ENCODE measurements at places on chromosomes 3 and 15.

DNA sequence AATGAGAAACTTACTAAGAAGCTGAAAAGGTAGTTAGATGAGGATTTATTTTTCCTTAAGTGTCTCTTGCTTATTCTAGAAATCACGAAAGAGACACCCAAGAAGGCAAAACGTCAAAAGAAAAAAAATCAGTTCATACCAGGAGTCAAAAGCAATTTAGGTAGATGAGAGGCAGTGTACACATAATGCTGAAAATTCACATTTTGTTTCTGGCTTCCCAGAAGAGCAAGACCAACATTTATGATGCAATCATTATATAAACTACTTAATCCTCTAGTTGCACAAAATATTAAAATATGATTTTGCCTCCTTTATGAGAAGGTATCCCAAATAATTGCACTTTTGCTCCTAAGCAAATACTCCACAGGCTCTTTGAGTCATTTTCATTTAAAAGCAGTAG, 228.0 kb downstream of the FMN1 start:
- DNase-seq = no peak

DNA sequence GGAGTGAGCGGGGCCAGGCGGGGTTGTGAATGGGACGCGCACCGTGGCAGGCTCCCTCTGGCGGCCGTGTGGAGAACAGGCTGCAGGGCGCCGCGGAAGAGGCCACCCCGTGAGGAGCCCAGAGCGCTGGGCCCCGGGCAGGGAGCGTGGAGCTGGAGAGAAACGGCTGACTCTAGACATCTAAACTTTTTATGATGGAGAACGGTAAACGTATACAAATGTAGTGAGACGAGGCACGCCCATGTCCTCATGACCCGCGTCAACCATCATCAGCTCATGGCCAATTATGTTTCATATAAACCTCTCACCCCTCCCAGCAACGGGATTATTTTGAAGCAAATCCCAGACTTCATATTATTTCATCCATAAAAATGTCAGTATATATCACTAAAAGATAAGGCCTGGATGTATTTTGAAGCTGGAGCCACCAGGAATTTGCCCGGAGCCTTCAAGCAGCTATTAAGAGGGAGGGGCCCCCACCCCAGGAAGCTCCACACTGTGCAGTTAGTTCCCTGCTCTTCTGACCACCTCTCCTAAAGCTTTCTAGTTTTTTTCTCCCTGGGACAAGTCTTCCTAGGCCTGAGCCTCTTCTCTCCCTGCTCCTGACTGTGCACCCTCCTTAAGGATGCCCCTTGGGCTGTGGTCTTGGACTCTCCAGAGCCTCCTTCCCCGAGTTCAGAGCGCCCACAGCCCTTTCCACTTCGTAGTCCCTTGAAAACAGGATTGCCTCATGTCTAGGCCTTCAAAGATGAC, 149.5 kb downstream of the SMAD6 start:
- DNase-seq = peak; percentile 87

DNA sequence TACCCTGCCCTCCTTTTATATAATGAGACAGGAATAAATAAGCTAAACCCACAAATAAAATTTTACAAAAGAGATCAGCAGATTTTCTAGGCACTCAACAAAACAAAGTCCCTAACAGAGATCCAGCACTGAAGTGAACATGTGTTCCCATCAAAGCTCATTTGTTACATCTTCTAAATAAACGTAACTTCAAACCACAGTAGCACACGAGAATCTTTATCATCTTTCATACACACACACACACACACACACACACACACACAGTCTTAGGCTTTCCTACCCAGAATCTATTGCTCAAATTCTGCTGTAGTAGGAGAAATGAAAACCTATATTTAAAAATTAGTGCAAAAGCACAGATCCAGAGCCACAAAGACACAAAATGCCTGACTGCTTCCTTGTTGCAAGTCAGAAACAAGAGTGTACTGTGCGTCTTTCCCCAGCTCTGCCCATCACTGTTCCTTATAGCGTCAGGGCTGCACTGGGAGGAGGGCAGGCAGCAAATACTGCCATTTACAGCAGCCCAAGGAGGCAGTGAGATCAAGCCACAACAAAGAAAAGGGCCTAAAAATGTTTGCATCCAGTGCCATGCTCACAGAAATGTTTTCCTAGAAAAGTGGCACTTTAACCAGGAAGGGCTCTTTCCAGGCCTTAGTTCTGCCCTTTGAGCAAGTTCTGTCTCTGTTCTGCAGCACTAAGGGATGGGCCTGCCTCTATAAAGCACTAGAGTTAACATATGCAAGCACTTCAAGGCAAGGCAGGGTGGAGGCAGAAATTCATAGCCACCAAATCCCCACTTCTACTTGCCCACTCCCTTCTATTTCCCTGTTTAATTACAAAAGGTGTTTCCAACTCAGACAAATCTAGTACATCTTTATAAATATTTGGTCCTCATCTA, 6.0 kb downstream of the IP6K1 start:
- DNase-seq = no peak

DNA sequence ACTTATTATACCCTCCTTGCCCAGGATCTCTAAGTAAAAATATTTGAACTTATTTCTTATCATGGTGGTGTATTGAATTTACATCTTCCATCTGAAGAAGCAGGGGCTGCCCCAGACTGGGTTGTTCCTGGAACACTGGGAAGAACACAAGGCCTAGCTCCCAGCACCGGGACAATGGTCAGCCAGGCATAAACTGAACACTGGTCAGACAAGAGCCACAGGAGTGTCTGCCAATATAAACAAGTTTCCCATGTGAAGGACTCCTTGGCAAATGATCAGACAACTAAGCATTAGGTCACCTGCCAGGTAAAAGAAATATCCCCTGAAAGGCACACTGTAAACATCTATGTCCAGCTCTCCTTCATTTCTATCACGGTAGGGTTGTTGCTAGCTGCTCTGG, 172.4 kb downstream of the ATP8B4 start:
- DNase-seq = no peak

- DNase-seq = no peak
These were observed 302.2 kb upstream of the NR2E3 start for GRCh38 chr15:71508081-71508682.

GRCh38 chr3:58998476-58999117, 51.2 kb downstream of the CFAP20DC start:
- DNase-seq = no peak

Data from skin of body (tissue), 3 donors.